ENCODE measurements at places on chromosomes 3 and 15.

DNA sequence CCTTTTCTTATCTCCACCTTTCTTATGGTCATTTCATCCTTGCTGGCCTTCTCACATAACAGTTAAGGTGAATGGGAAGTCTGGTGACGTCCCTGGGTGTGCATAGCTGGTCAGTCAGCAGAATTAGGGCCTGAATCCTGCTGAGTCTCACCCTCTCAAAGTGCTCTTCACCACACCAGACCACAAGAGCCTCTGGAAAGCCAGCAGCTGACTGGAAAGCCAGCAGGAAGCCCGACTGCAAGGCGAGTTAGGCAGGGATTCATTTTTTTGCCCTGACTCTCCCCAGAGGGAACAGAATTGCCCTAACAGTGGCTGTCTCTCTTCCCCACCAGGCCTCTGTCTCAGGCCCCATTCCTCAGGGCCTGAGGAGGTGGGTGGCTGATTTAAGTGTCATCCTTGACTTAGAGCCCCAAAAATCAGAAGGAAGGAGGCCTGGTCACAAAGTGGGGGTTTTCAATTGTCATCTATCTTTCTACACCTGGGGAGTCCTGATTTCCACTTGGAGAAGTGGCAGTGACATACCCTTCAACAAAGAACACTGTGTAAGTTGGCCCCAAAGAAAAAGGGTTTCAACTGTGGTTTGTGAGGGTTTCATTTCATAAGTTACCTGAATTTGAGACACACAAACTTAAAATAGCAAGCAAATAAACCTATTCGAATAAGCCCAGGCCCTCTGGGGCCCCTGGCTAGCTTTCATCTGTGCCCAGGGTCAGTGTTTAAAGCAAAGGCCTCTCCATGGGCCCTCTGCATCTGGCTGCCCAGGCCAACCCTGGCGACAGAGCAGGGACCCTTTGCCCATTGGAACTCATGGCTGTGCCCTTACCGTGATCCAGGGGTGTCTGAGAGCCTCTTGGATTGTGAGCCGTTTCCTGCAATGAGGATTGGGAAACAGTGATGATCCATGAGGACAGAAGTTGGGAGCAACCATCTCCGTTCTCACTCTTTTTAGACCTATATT lies 90.5 kb upstream of the HERC1 start:
- no peak for DNase-seq

DNA sequence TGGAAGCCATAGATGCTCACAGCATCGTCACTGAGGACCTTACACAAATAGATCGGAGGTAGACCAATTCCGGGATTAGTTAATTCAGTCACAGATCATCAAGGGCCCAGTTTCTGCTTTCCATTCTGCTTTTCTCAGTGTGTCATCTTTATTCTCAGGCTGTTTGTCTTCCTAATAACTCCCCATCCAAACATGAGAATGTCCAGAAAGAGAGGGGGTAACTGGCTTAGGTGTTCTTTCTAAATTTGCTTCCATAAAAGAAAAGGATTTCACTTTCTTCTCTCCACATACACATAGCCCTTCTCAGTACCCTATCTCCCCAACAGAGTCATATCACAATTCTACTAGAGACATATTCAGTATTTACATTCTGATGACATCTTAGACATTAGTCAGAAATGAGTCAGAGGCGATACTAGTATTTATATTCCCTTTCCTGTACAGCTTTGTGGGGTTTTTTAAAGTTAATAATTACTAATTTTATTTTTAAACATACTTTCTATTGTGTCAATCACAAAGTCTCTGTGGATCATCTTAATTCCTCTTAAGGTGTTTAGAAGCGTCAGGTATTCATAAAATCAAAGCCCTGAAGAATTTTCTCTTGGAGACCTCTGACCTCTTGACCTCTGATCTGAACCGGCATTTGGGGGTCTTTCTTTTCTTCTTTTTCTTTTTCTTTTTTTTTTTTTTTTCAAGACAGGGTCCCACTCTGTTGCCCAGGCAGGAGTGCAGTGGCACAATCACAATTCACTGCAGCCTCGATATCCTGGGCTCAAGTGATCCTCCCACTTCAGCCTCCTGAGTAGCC lies 24.3 kb upstream of the IL12A start:
- DNase-seq, result no peak

DNA sequence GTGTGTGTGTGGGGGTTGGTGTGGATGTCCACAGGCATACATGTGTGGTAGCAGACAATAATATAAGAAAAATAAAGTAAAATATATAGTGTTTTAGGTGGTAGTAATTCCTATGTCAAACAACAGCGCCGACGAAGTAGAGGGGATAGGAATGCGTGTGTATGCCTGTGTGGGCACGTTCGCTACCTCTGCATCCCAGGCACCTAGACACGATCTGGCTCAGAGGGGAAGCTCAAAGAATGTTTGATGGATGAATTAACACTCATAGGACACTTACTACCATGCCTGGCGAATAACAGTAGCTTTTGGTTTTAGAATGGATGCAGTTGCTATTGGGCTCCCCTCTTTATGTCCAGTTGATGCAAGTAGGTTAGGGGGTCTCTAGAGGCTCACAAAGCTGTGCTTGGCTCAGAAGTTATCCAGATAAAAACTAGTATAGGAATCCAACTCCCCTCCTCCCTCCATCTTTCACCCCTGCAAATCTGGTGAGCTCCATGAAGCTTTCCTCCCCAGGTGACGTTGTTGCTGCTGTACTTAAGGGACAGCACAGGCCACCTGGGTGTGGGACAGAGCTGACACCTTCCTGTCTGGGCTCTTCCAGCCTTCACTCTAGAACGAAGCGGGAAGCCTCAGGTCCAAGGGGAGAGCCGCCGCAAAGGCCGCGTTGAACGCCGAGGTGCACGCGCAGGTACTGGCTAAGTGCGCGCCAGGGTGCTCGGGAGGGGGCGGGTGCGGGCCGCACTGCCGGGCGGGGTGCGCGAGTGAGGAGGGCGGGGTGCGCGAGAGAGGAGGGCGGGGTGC lies 192.6 kb upstream of the LYSMD4 start:
- DNase-seq, result no peak

GRCh38 chr15:92803852-92804609 lies 96.1 kb upstream of the CHD2 start:
- DNase-seq, result no peak

DNA sequence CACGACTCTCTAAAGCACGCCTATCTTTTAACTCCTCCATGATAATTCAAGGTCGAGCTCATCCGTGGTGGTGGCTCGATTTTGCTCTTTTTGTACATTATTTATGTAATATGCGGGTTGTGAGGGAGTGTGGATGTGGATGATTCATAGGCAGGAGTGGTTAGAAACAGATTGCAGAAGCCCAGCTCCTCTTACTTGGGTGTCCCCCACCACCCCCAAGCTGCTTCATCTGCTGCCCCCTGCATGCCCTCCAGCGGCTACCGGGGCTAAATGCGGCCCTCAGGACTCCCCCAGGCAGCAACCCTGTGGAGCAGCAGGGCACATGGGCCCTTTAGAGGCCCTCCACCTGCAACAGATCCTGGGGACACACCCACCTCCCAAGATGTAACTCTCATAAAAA lies 111.5 kb upstream of the SELENOK start:
- DNase-seq, result no peak

- DNase-seq, result no peak
Measured at GRCh38 chr15:42348083-42348482, 11.2 kb upstream of the CAPN3 start.

DNA sequence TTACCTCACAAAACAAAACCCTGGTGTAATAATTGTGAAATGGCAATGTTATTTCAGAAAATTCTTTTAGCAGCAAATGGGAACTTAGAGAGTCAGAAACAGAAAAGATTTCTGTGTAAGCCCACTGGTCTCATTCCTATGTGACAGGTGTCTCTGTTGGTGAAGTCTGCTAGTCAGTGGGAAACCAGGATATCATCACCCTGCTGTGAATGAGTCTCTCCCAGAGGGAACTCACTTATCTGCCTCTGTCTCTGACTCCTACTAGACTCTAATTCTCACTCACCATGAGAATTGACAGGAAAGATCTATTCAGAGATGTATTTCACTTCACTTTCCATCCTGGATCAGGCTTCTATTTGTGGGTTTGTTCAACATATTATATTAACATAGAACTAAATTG lies 266.0 kb downstream of the EPHA3 start:
- no peak for DNase-seq

GRCh38 chr3:175737646-175738572 lies 878.8 kb downstream of the NAALADL2 start:
- no peak for DNase-seq

DNA sequence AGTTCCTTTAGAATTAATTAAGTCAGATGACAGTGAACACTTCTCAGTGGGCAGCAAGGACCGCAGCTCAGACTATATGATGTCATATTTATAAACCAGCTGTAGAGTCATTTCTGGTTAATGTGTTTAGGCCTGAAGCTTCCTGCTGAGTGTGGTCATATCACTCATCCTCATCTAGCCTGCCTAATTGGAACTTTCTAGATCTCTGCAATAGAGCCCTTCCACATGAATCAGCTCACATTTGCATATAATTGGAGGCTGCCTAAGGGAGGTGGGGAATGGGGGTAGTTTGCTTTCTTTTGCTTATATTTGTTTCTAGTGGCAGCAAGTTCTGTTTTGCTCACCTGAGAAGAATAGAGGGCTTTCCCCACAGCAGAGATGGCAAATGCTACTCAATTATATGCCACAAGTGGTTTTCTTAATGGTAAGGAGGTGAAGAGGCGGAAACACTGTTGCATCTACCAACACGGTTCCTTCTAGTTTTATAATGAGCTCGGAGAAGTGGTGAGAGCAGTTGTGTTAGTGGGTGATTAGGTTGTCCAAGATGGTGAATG lies 148.1 kb downstream of the KLHL25 start:
- no peak for DNase-seq

GRCh38 chr3:126394179-126394976 lies at the start of gene CFAP100:
Gene CFAP100 (plus strand): TSS chr3:126394909. CDS start chr3:126396001, 1,092 bp downstream.
- DNase-seq, result no peak

GRCh38 chr3:178949896-178950295 lies 121.7 kb downstream of the ZMAT3 start:
- no peak for DNase-seq

Measured in DMS 273 treated with DMSO at 0.1 percent for 48 hours (cell line).